ENCODE measurements at places on chromosomes 12 and 14.

- DNase-seq: peak; percentile 25
These were observed 142.3 kb upstream of the TMPO start for GRCh38 chr12:98373025-98373554.

DNA sequence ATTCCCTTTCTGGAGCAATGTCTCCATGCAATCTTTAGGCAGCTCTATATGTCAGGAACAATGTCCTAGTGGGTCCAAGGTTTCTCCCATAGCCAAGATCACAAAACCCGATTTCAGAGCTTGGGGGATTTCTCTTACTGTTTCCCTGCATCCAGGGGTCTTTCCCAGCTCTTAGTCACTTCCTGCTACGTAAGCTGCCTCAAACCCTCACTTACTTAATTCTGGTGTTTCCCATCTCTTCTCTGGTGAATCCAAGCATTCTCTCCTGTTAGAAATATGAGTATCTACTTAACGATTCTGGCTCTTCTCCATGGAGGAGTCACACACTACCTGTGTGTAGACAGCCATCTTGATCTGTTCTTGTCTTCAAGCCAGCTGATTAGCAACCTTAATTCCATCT lies 80.0 kb downstream of the IFNG-AS1 start:
- DNase-seq: no peak

- no peak for DNase-seq
These were observed 281.6 kb upstream of the NPAS3 start for GRCh38 chr14:32657081-32657480.

- DNase-seq: peak; percentile 44
These were observed 173.9 kb downstream of the TTC7B start for GRCh38 chr14:90642244-90642717.

DNA sequence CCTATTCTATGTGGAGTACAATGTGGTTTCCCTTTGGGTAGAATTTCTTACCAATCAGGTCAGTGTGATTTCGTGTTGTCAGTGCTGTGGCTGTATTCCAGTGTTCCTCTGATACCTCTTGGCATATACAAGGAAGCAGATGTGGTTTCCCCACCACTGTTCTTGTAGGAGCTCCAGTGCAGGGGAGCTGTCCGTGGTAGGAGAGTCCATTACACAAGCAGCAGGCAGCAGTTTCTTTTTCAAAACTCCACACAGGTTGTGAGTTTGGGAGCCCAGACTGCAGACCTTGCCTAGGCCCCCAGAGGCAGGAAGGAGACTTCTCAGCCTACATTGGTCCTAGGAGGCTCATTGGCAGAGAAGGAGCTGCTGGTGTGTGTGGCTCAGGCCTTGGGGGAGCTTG lies 452.8 kb downstream of the AACS start:
- DNase-seq: no peak

DNA sequence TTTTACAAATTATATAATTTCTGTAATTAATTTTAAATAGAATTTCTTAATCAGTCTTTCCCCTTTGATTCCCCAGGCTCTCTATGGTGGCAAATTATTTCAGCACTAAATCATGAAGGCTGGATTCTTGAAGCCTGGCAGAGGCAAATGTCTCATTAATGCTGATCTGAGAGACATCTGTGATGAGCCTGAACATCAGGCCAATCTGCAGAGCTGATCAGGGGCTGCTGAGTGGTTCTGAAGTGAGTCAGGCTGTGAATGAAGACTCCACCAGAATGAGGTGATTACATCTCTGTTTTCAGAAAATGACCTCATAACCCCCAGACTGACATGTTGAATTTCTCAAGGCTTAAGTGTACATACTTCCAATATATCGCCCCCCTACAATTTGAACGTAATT lies 124.2 kb upstream of the MIS18BP1 start:
- DNase-seq: no peak

DNA sequence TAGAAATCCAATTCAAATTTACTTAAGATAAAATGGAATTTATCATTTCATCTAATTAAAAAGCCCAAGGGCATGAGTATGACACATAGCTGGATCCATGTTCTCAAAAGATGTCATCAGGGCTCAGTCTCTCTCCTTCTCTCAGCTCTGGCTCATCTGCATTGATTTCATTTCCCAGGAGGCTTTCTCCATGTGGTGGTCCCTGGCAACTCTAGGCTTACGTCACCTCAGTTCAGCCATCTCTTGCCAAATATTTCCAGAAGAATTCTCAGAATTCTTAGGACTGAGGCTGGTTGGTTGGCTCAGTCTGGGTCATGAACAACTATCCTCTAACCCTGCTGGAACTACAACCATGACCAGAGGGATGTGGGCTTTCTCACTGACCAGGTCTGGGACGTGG lies 65.3 kb downstream of the FOS start:
- peak; percentile 17 for DNase-seq

DNA sequence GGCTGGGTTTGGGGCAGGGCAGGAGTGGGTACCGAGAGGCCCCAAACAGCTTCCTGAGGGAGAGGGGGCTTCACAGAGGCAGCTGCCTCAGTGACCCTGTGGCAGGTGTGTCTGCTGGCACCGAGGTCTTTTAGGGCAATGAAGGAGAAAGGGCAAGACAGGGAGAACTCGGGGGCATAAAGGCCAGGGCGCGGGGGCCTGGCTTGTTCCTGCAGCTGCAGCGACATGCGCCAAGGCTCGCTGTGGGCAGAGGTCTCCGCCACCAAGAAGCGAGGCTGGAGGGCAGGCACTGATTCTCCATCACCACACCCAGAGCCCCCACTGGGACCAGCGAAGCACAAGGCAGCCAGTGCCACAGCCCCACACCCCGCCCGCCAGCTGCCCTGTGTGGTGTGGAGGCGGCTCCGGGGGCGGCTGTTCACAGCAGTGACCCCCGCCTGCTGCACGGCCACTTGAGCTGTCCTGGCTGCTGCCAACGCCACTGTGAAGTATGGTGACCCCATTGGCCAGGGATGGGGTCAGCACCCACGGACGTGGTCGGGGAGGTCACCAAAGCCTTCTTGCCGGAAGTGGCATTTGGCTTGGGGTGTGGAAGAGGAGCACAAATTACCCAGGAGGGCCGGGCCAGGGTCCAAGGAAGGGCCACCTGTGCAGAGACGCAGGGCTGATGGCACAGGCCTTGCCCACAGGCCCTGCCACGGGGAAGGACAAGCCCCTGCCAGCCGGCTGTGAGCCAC lies 16.4 kb downstream of the BAG5 start:
- no peak for DNase-seq

GRCh38 chr12:12661086-12661856 lies 34.7 kb downstream of the GPR19 start:
- peak; percentile 63 for DNase-seq

DNA sequence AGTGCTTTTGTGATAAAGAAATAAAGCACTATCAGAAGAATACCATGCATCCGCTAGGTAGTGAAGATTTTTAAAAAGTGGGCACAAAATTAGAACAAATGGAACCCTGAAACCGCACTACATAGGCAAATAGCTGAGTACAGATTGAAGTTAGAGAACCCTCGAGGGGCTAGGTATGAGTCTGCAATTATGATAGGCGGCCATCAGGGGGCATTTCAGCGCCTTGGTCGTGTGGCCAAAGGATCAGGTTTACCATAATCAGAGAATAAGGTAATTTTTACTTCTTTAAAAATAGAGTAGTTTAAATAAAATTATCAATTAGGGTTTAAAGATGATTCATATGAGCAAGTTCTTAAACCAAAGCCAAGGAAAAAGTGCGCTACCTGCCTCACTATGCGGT lies 129.8 kb downstream of the TMX1 start:
- DNase-seq: no peak

- peak; percentile 92 for DNase-seq
These were observed at the start of gene C12orf43 for GRCh38 chr12:121015825-121016766. C12orf43 (minus strand) TSS chr12:121016487; CDS start chr12:121016474, 13 bp downstream.

- DNase-seq: no peak
These were observed 12.0 kb downstream of the MORN3 start for GRCh38 chr12:121657305-121658008.

DNA sequence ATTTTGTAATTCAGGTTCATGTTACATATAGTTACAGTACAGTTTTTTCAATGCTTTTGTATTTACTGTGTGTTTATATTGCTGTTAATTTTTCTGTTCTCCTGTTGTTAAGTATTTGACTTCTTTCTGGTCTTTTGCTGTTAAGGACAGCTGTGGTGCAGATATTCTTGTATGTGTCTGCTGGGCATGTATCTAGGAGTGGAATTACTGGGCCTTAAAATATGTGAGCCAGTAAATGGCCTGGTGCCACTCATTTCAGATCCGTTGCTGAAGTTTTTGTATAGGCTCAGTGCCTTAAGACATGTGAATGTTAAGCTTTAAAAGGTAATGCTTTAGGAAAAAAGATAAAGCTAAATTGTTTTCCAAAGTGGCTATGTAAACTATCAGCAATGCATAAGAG lies 87.3 kb downstream of the TTLL5 start:
- DNase-seq: no peak

GRCh38 chr12:128164533-128164932 lies 102.4 kb upstream of the TMEM132C start:
- DNase-seq: no peak

- DNase-seq: no peak
These were observed 28.3 kb downstream of the DYNC1H1 start for GRCh38 chr14:101992708-101993107.

DNA sequence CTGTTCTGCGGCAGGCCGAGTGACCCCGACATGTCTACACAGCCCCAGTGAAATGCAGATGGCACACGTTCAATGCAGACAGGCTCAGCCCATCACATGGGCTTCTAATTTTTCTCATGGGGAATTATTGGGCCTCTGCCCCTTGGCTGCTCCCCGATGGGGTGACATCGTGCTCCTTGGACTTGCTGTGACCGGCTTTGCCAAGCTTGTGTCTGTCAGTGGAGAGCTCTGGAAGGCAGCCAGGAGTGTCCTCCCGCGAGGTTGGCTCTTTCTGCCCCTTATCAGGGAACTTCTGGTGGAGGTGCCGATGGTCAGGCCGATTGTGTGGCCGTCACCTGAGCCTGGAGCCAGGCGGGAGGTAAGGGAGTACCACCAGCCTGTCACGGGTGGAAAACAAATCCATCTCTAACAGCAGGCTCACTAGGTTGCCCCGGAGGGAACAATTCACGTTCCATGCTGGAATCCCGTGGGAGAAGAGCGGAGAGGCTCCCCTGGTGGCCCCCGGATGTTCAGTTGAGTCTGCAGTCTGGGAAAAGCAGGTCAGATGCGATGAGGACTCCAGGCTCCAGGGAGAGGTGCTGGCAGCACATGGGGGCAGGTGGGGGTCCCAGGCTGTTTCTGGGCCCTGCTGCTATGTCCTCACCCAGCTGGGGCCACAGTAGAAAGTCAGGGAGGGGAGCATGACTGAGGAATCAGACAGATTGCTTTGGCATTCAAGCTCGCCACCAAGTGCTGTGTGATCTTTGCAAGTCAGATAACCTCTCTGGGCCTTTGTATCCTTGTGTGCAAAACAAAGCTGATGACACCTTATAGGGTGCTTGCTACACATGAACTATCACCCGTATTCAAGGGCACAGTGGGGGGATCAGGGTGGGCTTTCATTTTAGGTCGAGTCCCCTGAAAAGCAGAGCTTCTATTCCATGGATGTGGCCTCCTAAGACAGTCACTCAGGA lies 43.2 kb upstream of the EML1 start:
- DNase-seq: peak; percentile 20

DNA sequence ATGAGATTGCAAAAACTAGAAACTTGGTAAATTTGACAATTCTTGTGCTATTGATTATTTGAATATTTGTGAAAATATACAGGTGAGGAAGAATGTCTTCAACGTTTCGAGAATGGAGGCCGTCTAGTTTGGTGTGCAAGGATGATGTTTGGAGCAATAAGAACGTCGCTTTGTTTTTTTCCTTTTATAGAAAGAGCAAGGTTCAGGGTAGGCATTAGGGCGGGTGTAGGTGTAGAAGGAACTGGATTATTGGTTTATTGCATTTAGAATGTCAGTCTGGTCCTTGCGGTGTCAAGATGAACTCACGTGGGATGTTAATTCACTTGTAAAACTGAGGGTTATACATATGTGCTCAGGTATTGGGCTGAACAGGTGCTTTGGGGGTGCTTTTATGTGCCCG lies 1.1 kb downstream of the RPS26 start:
- DNase-seq: no peak

GRCh38 chr14:35353409-35354172 lies 51.0 kb downstream of the NFKBIA start:
- no peak for DNase-seq

- no peak for DNase-seq
These were observed 190.2 kb upstream of the LMO3 start for GRCh38 chr12:16796168-16796567.

GRCh38 chr14:81324011-81324410 lies 76.1 kb downstream of the STON2 start:
- DNase-seq: no peak

DNA sequence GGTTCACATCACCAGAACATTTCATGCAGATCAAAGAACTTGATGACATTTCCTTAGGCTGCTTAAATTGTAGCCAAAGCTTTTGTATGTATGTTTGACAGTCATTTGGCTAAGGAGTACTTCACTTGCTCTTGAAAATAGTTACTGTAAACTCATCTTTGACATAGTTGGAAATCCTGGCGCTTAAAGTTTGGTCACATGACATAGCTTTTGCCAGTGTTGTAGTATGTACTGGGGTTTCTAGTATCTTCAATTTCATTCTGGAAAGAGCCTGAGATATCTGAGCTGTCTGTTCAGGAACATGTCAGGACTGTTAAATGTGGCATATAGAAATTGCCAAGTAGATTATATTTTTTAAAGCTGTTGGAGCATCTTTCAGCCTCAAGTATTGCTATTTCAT lies 55.7 kb downstream of the WDR20 start:
- no peak for DNase-seq

DNA sequence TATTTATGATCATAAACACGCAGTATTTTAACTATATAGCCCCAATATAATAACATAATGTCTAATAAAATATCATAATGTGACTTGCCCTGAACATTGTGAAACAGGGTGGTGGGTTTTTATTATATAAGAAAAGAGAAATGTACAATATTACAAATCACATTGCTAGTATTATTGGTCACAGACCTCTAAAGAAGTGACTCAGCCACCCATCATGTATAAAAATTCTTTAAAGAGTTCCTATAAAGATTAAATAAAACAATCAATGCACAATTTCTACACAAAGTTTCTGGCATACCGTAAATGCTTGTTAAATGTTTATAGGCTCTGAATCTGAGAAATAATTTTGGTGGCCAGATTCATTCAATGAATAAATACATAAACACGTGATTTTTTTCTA lies 28.9 kb downstream of the ABCC9 start:
- no peak for DNase-seq

DNA sequence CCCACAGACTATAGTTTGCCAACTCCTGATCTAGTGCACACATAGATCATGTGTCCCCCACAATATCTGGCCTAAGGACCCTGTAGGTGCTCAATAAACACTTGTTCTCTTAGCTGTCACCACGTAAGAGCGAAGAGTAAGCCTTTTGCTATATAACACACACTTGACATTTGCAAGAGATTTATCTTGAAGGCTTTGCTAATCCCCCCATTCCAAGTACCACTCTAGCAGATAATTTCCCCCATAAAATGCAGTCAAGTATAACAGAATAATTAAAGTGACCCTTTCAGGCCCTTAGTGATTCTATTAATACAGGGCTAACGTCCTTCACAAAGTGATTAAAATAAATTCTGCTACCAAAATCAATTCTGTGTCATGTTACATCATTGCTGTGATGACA lies 87.5 kb downstream of the PLXNC1 start:
- no peak for DNase-seq

GRCh38 chr12:4421590-4422031 lies 24.0 kb downstream of the FGF6 start:
- peak; percentile 73 for DNase-seq

Measured in AG08396 (cell line).